ENCODE measurements at places on chromosomes 1 and 21. TPM values are rescaled to one million over a fixed set of nuclear protein-coding genes. Genes with fewer than 3 reads are reported as not detected.
A peak's percentile ranks its signal among the peaks of the same experiment; 100 is the strongest.

GRCh38 chr1:63929106-63929478 lies 155.3 kb downstream of the ROR1 start:
- DNase-seq, result no peak
- H3K4me1 ChIP-seq, result no peaks in the 10 kb centered on the region
- no peak overlapping the region for H3K27ac ChIP-seq
- H3K36me3 ChIP-seq, result no peaks in the 10 kb centered on the region
- no peaks in the 10 kb centered on the region for H3K27me3 ChIP-seq

DNA sequence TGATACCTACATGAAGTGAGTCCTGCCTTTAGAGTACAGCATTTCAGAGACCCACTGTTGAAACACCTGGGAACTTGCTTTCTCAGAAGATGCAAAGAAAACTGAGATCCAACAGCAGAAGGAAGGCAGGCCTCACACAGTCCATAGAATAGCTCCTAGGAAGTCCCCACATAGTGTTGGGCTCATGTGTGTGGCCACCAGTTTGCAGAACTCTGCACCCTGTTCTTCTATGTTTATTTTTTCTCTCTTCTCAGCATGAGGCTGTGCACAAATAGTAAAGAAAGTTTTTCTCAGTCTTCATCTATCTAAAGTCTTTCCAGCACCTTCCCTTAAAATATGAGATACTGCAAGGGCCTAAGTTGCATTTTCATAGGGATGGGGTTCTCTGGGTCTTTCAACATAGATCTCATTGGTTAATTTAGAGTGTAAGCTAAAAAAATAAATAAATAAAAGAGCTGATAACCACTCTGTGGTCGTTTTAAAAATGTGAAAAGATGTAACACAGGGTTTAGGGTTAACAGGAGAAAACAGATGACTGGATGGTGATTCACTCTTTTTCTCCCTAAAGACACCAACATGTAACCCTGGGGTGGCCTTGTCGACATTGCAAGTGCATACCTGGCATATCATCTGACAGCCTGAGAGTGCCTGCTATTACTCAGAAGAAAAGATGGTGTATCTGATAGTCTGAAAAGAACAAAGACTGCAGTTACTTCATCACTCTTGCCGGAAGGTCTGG lies 94.6 kb downstream of the ZC3H11B start:
- no peak overlapping the region for H3K27ac ChIP-seq
- H3K27me3 ChIP-seq, result no peaks in the 10 kb centered on the region
- H3K36me3 ChIP-seq, result no peaks in the 10 kb centered on the region
- DNase-seq, result no peak

GRCh38 chr1:62514746-62515423 lies 78.0 kb downstream of the USP1 start:
- H3K4me3 ChIP-seq, result no peak overlapping the region
- H3K27ac ChIP-seq, result no peak overlapping the region
- H3K36me3 ChIP-seq, result no peaks in the 10 kb centered on the region
- H3K27me3 ChIP-seq, result no peaks in the 10 kb centered on the region
- DNase-seq, result no peak
- no peaks in the 10 kb centered on the region for H3K4me1 ChIP-seq

- DNase-seq, result peak; percentile 49
- H3K36me3 ChIP-seq, result no peaks in the 10 kb centered on the region
- H3K4me3 ChIP-seq, result peak overlapping the region; percentile 88
- H3K27me3 ChIP-seq, result no peaks in the 10 kb centered on the region
Observed at GRCh38 chr21:32411350-32412161, 950 bp upstream of the EVA1C start.

- H3K27ac ChIP-seq, result no peak overlapping the region
- peaks cover 13% of the 10 kb centered on the region for H3K4me1 ChIP-seq
- H3K4me3 ChIP-seq, result no peak overlapping the region
Observed at GRCh38 chr21:46052703-46053651, 44.9 kb upstream of the COL6A2 start.

GRCh38 chr1:16677552-16678431 lies 11.0 kb upstream of the RNU1-3 start:
- H3K4me3 ChIP-seq, result no peak overlapping the region
- H3K27me3 ChIP-seq, result no peaks in the 10 kb centered on the region
- H3K27ac ChIP-seq, result no peak overlapping the region

GRCh38 chr1:245591346-245592188 lies 436.8 kb downstream of the KIF26B start:
- H3K27ac ChIP-seq, result no peak overlapping the region
- H3K27me3 ChIP-seq, result no peaks in the 10 kb centered on the region
- DNase-seq, result no peak

DNA sequence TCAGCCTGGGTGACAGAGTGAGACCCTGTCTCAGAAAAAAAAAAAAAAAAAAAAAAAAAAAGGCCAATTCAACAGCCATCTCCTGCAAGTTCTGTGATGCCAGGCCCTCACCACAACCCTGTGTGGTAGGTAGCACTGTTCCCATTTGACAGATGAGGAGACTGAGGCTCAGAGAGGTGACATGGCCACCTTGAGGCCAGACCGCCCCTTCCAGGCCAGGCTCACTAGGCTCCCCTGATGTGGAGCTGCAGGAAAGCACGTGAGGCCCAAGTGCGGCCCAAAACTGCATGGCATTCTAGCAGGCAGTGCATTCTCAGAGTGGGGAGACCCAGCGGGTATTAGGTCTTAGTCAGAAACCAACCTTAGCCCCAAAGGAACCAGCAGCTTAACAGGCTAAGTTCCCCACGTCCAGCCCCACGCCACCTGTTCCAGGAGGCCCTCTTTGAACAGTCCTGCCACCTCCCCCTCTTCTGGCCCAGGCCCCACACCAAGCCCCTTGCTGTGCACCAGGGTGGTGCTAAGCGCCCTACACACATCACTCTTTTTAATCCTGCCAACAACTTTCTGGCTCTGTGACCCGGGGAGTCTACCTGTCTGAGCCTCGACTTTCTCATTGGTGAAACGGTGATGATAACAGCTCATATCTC lies 11.7 kb upstream of the ECE1 start:
- no peak for DNase-seq
- no peaks in the 10 kb centered on the region for H3K36me3 ChIP-seq
- H3K27ac ChIP-seq, result no peak overlapping the region

DNA sequence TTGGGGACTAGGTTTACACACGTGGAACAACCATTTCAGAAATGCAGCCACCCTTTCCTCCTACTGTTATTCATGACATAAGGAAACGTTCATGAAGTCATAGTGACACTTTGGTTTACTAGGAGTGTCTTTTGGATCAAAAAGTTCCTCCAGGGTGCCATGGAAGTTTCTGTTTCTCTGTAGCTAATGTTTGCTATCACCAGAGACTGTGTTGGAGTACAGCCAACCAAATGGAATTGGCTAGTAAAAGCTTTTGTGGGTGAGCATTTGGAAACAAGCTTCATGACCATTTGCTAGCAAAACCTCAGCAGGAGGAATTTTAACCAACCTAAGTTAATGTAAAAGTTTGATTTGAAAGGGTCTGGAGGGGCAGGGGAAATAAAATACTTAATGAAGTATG lies 43.9 kb upstream of the ADGRL2 start:
- no peaks in the 10 kb centered on the region for H3K36me3 ChIP-seq
- no peak for DNase-seq
- H3K4me3 ChIP-seq, result no peak overlapping the region
- no peak overlapping the region for H3K27ac ChIP-seq

- H3K4me3 ChIP-seq, result no peak overlapping the region
- no peak for DNase-seq
- no peaks in the 10 kb centered on the region for H3K4me1 ChIP-seq
- H3K27me3 ChIP-seq, result no peaks in the 10 kb centered on the region
Observed at GRCh38 chr1:74637296-74637695, 36.3 kb downstream of the ERICH3 start.

- no peak overlapping the region for H3K4me3 ChIP-seq
- no peaks in the 10 kb centered on the region for H3K36me3 ChIP-seq
- H3K4me1 ChIP-seq, result no peaks in the 10 kb centered on the region
- H3K27me3 ChIP-seq, result no peaks in the 10 kb centered on the region
Observed at GRCh38 chr1:157968508-157968907, 24.9 kb upstream of the KIRREL1 start.

- H3K27ac ChIP-seq, result no peak overlapping the region
- no peaks in the 10 kb centered on the region for H3K36me3 ChIP-seq
- H3K4me1 ChIP-seq, result no peaks in the 10 kb centered on the region
Observed at GRCh38 chr21:14099570-14099969, 111.2 kb downstream of the LIPI start.

- no peaks in the 10 kb centered on the region for H3K27me3 ChIP-seq
- H3K4me3 ChIP-seq, result no peak overlapping the region
- DNase-seq, result no peak
- H3K4me1 ChIP-seq, result no peaks in the 10 kb centered on the region
Observed at GRCh38 chr21:34728479-34728878, 59.7 kb downstream of the CLIC6 start.

Gene NEK2
- polyA plus RNA-seq, result 0.51 TPM

Gene GPR161
- polyA plus RNA-seq, result 0.10 TPM

Gene PLEKHG5
- 1.0 TPM for polyA plus RNA-seq

Gene ERRFI1
- 1.1 TPM for polyA plus RNA-seq

Gene LINGO4
- polyA plus RNA-seq, result 0.28 TPM

Gene PAQR7
- 0.09 TPM for polyA plus RNA-seq

Gene SPAG17
- polyA plus RNA-seq, result not detected

Measured in CD8-positive, alpha-beta memory T cell (primary cell).